ENCODE measurements at places on chromosomes 2 and 18.

GRCh38 chr2:197705912-197706838 lies 1.0 kb downstream of the MARS2 start:
- peak; percentile 7 for DNase-seq

DNA sequence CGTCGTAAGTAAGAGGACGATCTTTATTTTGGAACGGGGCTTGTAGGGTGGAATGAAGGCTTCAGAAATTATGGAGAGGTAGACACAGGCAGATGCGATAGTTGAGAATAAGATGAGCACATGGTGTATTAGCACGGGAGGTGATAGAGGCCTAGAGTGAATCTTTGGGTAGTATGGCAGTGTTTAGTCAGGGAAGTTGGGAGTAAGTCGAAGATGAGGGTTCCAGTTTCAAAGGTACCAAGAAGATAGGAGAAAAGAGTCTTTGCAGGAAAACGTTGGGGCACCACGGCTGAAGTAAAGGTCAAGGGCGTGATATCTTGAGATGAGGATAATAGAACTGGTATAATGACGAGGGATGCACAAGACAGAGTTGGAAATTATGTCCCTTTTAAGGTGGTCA lies 654 bp downstream of the PIK3C3 start:
- no peak for DNase-seq

GRCh38 chr2:215439980-215440512 lies 4.2 kb upstream of the FN1 start:
- DNase-seq, result no peak

DNA sequence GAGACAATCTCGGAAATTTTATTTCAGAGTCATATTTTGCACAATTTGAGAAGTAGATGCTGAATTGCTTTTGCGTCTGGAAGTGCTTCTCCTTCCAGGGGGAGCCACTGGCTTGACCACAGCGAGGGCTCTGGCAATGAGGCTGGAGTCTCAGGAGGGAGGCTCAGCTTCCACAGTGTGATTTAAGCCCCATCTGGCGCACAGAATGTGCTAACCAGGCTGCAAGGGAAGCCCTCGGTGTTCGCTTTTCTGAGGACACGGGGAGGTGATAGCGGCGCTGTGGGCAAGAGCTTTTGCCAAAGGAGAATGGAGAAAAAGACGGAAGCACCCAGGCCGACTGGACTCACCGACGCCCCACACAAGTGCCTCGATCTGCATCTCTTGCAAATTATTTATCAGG lies 52.4 kb downstream of the ADI1 start:
- DNase-seq, result no peak

DNA sequence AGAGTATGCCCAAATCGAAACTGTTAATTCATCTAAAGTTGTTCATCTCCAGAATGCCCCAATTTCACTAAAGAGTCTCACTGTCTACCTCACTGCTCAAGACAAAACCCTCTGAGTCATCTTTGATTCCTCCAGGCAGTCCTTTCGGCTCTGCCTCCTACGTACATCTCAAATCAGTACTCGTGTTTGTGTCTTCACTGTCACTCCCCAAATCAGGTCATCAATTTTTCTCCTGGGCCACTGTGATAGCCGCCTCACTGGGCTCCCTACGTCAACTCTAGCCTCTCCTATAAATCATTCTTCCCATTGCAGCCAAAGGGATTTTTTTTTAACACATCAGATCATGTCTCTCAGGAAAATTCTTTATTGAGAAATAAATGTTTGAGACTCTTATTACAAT lies 42.1 kb upstream of the TTC39C start:
- DNase-seq, result no peak

DNA sequence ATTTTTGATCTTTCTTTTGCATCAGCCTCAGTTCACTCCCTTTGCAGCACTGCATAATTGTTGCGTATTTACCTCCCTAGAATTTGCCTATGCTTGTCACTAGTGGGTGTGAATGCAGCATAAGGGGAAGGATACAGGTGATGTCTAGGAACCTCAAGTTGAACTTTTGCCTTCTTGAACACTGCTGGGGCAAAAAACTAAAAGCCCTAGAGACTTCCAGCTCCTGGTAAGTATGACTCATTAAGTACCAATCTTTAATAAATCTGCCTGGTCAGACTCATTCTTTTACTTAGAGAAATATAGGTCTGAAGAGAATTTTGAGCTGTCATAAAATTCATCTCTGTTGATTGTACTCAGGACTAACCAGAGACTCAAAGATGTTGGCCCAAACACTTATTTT lies 547.3 kb upstream of the FANCL start:
- no peak for DNase-seq

DNA sequence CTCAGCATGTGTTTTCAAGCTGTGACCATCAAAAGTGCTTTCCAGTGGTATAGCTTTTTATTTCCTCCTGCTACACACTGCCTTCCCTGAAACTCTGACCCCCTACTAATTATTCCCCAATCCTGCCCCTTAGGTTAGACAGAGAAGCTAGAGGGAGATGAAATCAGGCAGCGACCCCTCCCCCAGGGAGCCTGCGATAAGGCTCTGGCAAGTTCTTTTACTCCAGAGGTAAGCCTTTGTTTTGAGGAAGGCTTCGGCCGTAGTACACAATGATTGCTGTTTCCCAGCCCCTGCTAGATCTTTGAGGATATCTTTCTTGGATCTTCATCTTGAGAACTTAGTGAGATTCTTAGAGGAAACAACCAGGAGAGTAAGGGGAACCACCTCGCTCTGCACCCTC lies 33.5 kb upstream of the NOL4 start:
- no peak for DNase-seq

DNA sequence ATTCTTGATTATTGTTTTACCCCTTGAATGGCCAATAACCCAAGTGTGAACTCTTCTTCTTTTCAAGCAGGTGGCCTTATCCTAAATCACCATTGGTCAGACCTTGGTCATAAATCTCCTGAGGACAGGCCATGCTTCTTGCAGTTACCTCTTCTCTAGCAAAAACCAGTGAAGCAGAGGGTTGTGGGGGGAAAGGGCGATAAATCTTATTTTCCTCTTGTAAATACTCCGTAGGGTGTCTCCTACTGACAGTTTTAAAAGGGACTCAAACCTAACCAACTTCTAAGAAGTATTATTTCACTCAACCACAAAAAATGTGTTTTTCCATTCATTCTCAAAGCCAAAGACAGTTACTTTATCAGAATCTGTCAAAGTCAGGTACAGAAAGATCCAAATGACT lies 168.1 kb upstream of the RMP24 start:
- no peak for DNase-seq

DNA sequence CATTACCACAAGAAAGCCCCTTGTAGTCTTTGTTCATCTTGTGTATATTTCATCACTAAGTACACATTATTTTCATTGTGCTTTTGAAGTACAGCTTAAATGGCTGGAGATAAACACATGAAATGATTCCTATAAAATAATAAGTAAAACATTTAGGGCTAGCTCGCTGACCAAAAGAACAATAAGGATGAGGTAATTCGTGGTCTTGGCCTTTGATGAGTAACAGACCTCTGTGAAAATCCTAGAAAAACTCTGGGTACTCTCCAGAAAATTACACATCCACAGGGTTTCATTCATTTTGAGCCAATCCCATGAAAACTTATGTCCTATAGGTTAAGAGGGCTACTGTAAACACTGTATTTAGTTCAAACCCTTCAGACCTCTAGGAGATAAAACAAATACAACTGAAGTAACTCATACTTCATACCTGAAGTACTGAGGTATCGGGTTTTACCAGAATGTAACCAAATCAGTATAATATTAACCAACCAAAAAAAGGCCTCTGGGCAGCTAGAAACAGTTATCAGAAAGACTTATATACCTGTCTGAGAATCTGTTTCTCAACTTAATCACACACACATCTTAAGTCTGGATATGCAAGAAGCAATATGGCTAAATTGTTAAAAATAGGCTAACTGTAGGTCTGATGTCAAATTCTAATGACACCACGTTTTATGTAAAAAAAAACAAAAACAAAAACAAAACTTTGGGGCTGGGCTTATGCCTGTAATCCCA lies 31.0 kb downstream of the CFAP36 start:
- peak; percentile 15 for DNase-seq

DNA sequence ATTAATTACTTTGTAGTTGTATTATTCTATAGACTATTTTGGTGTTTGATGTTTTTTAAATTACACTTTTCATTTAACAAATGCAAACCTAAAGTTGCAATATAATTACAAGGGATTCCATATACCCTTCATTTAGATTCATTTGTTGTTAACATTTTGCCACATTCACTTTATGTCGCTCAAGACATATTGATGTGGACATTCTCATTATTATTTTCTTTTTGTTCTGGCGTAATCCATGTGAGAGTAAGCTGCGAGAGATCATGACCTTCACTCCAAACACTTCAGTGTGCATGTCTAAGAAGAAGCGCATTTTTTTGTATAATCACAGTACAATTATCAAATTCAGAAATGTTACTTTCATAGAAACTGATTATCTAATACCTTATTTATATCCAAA lies 280.6 kb downstream of the CALCRL start:
- no peak for DNase-seq

DNA sequence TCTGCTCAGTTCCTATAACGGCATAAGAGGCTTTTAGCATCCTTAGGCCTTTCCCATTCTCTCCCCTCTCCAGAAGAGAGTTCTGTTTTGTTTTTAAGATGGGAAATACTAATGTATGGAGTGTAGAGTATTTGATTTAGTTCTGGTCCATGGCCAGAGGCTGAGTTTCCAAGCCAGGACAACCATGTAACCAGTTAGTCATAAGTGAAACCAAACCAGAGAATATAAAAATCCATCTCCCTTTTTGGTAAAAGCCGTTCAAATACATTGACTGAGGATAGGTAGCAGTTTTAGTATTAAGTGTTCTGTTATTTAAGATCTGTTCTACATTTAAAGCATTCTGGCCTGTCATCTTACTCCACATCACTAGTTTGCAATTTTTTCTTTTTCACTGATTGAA lies 3.1 kb downstream of the PSMD1 start:
- DNase-seq, result no peak

GRCh38 chr2:160931531-160931930 lies 228.7 kb upstream of the TANK start:
- no peak for DNase-seq

Measured in Daoy (cell line).